MV-4-11 (cell line): ENCODE measurements at places on chromosomes 1 and 21.

GRCh38 chr1:229561141-229561540 is 2.6 kb upstream of the ABCB10 start:
- peak; percentile 14 for DNase-seq

GRCh38 chr1:233448109-233448689 is 120.7 kb downstream of the MAP3K21 start:
- DNase-seq, result no peak

DNA sequence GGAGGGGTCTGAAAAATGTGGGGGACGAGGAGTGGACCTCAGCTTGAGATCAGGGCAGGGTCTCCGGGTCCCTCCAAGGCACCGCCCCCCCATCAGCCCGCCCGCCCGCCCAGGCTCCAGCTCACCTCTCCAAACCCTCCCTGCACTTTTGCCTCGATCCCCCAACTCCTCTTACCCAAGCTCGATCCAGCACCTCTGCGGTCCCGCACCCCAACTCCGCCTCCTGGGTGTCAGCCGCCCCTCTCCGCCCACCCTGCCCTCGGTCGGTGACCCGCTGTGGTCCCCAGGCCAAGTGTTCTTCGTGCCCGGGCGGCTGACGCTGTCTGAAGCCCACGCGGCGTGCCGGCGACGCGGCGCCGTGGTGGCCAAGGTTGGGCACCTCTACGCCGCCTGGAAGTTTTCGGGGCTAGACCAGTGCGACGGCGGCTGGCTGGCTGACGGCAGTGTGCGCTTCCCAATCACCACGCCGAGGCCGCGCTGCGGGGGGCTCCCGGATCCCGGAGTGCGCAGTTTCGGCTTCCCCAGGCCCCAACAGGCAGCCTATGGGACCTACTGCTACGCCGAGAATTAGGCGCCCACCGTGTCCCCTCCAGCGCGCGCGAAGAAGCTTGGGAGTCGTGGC is 5.7 kb downstream of the HAPLN2 start:
- no peak for DNase-seq

DNA sequence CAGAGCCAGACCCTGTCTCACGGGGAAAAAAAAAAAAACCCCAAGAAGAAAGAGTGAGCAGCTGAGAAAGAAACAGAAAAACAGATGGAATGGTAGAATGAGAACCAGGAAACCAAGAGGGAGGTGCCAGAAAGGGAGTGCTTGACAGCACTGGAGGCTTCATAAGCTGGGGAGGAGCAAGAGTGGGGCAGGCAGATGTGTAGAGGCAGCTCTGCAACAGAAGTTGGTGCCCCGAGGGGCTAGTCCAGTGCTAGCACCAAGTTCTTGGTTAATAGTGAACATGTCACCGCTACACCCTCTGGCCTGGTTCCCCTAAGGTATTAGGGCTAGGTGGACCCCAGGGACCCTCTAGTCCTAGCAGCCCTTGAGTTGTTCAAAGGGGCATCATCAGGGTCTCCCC is 98.0 kb downstream of the TGFBR3 start:
- no peak for DNase-seq

DNA sequence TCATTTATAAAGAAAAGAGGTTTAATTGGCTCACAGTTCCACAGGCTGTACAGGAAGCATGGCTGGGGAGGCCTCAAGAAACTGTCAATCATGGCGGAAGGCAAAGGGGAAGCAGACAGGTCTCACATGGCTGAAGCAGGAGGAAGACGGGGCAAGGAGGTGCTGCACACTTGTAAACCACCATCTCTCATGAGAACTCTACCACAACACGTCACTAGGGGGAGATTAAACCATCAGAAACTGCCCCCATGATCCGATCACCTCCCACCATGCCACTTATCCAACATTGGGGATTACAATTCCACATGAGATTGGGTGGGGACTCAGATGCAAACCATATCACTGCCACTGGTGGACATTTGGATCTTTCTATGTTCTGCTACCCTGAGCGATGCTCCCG is 351.4 kb downstream of the NPHP4 start:
- DNase-seq, result no peak

DNA sequence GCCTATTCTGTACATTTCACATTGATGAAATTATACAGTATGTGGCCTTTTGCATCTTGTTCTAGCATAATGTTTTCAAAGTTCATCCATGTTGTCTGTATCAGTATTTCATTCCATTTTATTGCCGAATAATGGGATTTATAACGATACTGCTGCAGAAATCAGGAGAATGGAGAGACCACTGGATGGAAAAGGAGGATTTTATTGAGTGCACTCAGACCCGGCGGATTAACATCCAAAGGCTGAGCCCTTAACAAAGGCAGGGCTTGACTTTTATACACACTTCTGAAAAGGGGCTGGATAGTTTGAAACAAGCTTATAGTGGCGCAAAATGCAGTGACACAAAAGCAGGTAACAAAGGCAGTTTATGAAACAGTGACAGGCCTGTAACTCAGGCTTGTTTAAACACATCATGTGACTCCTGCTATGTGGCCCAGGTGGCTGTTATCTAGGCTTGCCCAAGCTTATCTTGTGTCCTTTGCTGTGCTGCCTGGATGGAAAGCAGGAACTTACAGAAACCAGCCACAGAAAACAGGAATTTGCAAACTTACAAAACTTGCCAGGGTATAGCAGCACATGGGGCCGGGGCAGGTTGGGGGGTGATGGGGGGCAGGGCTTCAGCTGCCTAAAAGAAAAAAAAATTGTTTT is 32.8 kb upstream of the KCNJ15 start:
- DNase-seq, result peak; percentile 62

GRCh38 chr1:208256091-208256490 is 11.9 kb upstream of the PLXNA2 start:
- DNase-seq, result no peak

DNA sequence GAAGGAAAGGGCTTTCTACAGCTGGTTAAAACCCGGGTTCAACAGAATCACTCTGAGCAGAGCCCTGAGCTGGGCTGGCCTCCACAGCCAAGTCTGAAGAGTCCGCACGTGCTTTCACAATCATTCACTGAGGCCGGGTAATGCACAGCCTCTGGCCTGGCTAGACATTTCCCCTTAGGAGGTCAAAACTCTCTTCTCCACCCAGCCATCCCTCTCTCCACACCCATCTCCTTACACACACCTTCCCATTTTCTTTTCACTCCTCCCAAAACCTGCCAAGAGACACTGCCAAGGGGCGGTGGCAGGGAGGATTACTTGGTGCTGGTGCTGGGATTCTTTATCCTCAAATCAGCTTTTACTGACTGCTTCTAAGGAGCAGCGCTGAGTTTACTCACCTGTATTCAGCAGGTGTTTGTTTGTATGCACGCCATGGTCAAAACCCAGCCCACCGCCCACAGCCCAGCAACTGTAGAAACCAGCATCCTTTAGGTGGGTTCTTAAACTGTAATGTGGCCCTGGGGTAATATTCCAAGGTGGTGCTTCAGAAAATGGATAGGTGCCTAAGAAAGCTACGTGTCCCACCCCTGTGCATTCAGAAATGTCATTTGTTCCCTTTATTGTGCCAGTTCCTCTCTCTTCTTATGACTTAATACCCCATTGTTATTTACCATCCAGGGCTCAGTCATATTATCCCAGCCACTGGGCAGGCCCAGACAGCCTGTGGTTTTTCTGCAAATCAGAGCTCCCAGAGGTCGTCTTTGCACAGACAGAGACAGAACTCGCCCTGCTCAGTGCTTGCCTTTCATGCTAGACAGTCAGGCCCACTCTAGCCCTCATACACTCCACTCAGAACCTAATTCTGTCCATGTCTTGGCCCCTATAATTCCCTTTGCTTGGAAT is 80.2 kb downstream of the ADSS2 start:
- DNase-seq, result peak; percentile 26

- peak; percentile 97 for DNase-seq
These were observed 4.1 kb upstream of the SH3BGRL3 start for GRCh38 chr1:26275580-26276431.

- no peak for DNase-seq
These were observed 230.9 kb downstream of the GPR52 start for GRCh38 chr1:174678657-174679056.

DNA sequence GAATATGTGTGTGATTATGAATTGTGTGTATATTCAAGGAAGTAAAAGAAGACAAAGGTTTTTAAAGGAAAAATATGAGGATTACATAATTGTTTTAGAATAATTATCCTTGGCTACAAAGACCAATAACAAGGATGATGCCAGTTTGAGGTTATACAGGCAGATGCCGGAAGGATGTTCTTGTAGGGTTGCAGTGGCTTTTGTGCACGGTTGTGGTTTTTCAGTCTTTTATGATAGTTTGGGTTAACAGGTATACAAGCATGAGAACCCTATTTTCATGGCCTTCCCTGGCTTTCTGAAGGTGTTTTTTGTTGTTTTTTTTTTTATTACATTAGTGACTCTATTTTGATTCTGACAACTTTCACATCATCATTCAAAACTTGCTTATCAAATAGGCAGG is 4.9 kb downstream of the CR2 start:
- no peak for DNase-seq

GRCh38 chr1:223156343-223156742 is 13.3 kb upstream of the TLR5 start:
- no peak for DNase-seq

- peak; percentile 52 for DNase-seq
These were observed 165.6 kb downstream of the NPHP4 start for GRCh38 chr1:5826601-5827000.

DNA sequence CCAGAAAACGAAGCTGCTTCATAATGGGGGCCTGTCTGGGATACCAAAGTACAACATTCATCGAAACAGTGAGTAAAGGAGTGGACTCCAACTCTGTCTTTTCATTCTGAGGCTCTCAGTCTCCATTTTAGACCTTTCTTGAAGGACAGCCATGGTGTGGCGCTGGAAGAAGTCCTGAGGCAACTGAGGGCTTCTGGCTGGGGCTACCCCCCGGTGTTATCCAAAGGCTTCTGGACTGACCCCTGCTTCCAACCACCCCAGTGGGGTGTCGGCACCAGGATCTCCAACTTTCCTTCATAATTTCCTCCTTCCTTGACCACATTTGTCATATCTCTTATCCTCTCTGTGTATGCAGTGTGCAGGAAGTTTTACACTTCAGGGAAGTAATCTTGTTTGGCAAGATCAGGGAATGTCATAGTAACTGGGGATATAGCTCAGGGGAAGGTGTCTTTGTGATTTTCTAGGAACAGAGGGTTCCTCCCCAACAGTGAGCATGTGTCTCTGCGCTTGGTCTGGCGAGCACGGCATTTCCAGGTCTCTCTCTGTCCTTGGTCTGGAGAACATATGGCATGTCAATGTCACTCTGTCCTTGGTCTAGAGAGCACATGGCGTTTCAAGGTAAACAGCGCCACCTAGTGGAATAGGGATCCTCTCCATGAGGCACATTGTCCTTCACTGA is 19.4 kb upstream of the BSDC1 start:
- DNase-seq, result peak; percentile 46

DNA sequence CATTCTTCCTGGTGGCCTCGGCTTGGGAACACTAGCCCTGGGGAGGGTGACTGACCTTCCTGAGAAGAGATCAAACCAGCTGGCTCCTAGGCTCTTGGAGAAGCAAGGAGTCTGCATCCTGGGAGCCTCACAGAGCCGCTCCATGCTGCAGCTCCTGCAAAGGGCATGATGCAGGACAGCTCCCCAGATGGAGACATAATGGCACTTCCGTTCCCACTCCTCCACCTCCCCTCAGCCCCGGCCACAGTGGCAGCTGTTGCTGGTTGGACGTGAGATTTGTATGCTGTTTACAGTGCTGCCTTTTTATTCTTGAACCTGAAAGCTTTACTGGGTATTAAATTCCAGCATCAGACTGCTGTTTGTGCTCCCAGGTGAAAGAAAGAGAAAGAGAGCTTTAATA is 83.7 kb upstream of the CTTNBP2NL start:
- DNase-seq, result no peak

- peak; percentile 1 for DNase-seq
These were observed 325.1 kb downstream of the HHAT start for GRCh38 chr1:210653771-210654170.

- no peak for DNase-seq
These were observed 1.7 kb downstream of the ANGPTL3 start for GRCh38 chr1:62599044-62599443.

DNA sequence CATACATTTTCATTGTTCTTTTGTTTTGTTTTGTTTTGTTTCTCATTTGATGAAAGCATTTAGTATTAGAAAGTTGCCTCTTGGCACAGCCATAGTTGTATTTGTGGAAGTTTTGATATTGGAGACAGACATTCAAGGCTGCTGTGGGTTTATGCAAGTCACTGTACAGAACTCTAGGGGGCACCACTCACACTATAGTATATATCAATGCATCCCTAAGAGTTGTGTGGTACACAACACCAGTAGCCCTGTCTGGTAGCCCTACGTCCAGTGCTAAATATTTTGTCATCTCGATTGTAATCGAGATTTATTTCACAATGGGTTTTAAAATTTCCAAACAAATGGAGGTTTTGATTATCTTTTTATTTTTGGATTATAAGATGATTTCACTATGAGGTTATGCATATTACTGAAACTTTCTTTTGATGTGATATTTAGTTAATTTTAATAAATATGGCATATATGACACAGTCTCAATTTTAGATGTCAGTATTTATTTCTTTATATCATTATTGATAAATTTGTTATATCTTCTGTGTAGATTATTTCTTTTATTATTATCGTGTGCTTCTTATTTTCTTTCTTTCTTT is 112.2 kb downstream of the NR5A2 start:
- peak; percentile 64 for DNase-seq

DNA sequence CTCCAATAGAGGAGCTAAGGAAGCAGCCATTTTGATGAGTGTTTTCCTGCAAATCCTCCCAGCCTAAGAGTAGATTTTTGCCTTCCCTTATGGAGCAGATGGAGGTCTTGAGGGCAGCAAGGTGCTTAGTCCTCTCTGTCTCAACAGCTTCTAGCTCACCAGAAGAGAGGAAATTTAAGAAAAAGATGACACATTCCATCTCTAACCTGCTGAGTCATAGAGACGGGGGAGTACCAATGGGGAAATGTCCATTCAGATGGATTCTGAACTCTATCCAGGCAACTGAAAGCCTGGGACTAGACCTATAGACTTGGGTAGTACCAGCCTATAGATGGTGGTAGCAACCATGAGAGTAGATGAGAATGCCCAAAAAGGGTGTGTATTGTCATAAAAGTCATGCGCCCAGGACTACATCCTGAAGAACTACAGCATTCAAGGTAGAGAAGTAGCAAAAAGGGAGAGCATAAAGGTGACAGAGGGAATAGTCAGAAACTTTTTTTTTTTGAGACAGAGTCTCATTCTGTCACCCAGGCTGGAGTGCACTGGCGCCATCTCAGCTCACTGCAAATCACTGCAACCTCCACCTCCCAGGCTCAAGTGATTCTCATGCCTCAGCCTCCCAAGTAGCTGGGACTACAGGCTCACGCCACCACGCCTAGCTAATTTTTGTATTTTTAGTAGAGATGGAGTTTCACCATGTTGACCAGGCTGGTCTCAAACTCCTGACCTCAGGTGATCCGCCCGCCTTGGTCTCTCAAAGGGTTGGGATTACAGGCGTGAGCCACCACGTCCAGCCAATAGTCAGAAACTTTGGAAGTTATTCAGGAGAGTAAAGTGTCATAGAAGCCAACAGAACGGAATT is 10.7 kb upstream of the ELOA start:
- DNase-seq, result no peak

- DNase-seq, result no peak
These were observed 6.1 kb downstream of the PLPP3 start for GRCh38 chr1:56573311-56573710.
